ENCODE measurements at places on chromosomes 1 and 21.

- DNase-seq = no peak
Observed at GRCh38 chr1:44029260-44029910, 1.9 kb downstream of the SLC6A9 start.

GRCh38 chr1:248847181-248847955 is 9.3 kb downstream of the ZNF672 start:
- DNase-seq = no peak

DNA sequence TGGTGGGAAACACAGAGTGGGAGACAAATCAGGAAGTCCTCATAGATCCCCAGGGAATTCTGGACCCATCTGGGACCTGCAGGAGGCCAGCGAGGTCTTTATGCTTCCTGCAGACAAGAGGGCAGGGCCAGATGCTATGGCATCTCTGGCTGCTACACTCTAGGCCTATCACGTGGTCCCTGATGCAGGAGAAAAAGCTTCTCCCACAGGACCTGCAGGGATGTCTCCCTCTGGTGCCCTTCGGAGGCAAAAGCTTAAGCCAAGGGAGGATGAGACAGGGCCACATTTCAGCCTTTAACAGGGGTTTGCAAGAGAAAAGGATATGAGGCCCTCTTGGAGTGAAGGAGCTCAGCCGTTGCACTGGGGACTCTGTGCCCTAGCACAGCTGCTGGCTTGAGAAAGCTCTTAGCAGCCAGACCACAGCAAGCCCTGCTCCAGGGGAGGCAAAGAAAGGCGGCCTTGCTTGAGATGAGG is 243.0 kb downstream of the C1orf94 start:
- no peak for DNase-seq

- DNase-seq = no peak
Observed at GRCh38 chr1:111738436-111739193, 580 bp downstream of the INKA2 start.

DNA sequence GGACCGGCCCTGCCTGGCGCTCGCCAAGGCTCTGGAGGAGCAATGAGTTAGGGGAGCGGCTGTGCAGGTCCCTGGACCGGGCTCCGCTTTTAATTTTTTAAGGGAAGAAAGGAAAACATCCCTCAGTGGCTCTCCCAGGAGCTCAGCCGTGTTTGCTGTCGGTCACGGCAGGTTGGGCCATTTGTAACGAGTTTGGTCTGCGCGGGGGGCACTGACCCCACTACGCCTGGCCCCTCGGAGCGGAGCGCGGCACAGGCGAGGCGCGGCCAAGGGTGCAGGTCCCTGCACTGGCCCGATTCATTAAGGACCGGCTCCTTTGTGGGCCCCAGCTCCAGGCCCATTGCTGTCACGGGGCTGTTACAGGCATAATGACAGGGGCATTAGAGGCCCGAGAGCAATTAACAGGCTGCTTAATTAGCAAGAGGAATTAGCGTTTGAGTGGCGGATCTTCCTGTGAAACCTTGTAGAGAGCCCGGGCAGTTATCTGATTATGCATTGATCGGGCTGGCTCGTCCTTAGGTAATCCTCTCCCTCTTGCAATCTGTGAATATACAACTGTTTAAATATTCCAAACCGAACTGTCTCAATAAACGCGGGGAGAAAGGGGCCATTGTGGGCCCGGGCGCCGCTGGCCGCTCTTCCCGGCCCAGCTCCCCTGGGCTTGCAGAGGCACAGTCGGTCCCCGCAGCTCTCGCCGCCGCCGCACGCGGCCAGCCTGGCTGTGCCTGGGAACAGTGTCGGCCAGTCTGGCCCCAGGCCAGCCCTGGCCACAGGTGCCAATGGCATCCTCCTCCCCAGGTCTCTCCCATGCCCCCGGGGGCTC is 56.8 kb downstream of the PRDM16 start:
- no peak for DNase-seq

GRCh38 chr1:7261490-7261889 is 476.2 kb downstream of the CAMTA1 start:
- DNase-seq = no peak

GRCh38 chr1:107004421-107004820 is 52.1 kb upstream of the PRMT6 start:
- DNase-seq = no peak

GRCh38 chr1:30888975-30889374 is 19.6 kb downstream of the SDC3 start:
- no peak for DNase-seq

GRCh38 chr1:206772243-206772937 is at the start of gene IL10:
IL10 (minus strand) TSS chr1:206772494; CDS start chr1:206772435, 59 bp downstream.
- DNase-seq = no peak

DNA sequence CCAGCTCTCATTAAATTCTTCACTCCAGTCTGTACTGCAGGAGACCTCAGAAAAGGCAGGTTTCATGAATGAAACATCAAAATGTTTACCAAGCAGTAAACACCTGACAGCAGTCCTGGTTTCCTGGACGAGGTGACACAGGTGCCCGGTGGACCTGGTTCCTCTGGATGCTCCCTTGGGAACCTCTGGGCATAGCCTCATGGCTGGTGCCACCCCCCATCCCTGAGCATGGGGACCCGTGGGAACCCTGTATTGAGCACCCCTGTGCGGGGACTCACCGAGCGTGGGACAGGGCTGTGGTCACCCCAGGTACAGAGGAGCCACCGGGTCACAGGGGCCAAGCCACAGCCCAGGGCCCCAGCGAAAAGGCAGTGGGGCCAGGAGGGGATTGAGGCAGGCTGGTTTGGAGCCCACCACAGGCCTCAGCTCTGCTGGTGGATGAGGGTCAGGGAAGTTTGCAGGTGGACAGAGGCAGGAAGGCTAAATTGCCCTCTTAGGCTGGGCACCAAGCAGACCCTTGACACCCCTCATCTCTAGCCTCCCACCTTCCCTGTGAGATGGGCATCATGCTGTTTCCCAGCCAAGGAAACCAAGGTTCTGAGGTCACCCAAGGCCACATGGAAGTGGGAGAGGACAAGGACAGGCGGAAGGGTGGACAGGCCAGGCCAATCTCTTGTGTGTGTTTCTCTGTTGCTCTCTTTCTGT is 158.4 kb downstream of the PTPRU start:
- DNase-seq = no peak

DNA sequence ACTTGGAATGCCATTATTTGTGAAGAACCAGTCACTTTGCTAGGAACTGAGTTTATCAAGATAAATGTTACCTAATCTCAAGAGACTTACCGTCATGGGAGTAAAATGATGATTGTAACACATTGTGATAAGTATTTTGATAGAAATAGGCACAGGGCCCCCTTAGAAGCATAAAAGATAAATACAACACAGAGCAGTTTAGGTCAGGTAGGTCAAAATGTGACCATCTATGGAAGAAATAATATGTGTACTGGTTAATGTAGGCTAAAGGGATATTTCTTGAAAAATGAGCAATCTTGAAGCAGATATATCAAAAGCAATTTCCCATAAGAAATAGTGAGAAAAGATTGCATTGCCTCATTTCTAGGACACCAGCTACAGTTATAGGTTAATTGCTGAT is 1386.8 kb upstream of the ADGRL2 start:
- no peak for DNase-seq

DNA sequence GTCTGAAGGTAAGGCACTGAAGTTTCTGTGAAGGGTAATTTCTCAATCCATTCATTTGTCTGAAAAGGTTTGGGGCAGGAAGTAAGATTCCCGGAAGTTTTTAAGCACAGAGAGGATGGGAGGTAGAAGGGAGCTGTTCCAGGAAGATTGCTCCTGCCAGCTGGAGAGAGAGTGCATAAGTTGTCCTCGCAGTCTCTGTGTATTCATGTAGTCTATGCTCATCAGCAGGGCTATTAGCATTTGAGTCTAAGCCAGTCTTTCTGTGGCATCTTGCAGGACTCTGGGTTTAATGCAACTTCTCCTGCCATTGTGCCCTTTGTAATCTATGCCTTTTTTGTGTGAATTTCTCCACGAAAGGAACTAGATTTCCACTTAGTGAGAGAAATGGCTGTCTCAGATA is 140.8 kb upstream of the FGGY start:
- no peak for DNase-seq

DNA sequence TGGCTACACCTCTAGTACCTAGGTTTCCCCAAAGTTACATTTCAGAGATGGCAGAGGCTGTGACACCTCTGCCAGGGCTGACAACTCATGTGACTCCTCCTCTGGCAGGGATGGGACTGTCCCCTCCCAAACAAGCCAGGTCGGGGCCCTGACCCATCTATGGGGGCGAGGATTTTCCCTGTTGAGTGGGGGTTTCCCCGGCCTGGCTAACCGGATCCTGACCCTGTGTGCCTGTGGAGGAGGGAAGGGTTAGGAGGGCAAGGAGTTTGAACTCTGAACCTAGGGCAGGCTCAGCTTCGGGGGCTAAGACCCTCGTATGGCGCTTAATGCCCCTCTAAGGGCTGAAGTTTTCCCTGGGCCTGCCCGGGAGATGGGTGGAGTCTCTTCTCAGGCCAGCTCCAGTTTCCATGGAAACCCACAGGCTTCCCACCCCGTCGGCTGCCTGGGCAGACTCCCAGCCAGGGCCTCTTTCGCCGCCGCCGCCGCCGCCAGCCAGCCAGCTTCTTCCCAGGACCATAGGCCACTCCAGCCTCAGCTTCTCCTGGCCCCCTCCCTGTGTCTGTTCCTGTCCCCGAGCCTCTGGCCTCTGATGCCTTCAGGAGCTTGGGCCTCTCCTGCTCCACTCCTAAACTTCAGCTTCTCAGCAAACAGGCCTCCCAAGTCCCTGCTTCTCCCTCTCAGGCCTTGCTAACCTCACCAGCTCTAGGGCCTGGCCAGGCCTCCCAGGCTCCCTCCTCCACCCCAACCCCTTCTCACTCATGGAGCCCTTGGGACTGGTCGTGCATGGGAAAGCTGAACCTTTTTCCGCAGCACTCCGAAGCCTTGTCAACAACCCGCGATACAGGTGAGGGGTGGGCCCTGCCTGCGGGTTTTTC is at the start of gene BTBD19:
Gene BTBD19, plus strand, starts transcription at position 461 of the 875 bp plus-strand sequence. Its CDS starts 298 bp downstream, at position 759.
- DNase-seq = peak; percentile 49

DNA sequence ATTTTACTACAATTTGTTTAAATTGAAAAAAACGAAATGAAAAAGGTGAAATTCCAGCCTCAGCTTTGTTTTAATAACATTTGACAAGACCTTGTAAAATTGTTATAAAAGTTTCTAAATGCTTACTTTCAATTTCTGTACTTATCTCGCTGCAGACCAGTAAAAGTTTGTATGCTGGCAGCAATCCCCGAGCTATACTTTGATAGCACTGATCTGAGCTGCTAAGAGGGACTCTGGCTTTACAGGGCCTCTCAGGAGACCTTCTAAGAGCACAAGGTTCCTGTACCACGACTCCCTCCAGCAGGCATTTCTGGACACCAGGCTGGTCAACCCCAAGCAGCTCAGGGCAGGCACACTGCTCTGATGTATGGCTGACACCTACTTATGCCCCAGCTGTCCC is 13.1 kb downstream of the STMN1 start:
- DNase-seq = no peak

GRCh38 chr1:226110249-226111097 is 48.0 kb downstream of the H3-3A start:
- DNase-seq = no peak

DNA sequence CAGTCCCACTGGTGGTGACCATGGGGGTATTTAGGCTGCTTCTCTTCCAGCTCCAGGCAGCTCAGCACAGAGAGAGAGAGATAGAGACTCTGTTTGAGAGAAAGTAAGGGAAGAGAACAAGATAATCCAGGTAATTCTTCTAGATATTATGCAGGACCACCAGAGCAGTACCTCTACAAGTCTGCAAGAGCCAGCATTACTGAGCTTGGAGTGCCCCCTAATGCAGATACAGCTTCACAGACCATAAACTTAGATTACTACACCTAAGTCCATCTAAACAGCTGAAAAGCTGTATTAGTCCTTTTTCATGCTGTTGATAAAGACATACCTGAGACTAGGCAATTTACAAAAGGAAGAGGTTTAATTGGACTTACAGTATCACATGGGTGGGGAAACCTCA is 570.3 kb downstream of the LRRIQ3 start:
- no peak for DNase-seq

GRCh38 chr1:207745285-207745684 is 6.6 kb upstream of the CD46 start:
- DNase-seq = peak; percentile 26

GRCh38 chr1:222079566-222079965 is 337.7 kb upstream of the DUSP10 start:
- no peak for DNase-seq

DNA sequence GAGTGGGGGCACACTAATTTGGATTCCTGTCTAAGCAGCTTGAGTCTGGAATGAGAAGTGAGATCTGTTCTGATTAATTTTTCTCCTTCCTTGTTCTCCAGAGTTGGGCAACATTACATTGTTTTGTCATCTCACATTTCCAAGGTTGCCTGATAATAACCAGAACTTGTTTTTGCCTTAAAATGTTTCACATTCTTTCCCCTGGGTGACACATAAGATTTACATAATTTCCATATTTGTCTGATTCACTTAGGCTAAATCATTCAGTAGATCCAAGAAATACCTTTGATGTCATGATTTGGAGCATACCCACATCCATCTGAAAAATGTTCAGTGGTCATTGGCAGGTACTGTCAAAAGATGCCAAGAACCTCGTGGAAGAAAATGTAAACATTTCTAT is 60.3 kb downstream of the XCL2 start:
- DNase-seq = peak; percentile 94

- DNase-seq = peak; percentile 15
Observed at GRCh38 chr1:199551967-199552565, 475.4 kb upstream of the NR5A2 start.
